ENCODE measurements at places on chromosomes 6 and 20.

DNA sequence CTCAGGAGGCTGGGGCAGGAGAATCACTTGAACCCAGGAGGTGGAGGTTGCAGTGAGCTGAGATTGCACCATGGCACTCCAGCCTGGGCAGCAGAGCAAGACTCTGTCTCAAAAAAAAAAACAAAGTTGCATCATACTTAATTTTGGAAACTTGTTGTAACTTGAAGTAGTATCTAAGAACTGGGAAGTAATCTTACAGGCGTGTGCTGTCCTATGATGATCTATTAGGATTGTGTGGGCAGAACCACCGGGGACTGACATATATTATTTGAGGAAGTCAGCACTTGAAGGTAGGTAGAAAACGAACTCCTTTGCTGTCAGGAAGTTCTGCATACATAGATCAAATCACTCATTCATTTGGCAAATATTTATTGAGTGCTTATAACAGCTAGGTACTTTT lies 188.5 kb downstream of the ZNF217 start:
- no peak for DNase-seq

DNA sequence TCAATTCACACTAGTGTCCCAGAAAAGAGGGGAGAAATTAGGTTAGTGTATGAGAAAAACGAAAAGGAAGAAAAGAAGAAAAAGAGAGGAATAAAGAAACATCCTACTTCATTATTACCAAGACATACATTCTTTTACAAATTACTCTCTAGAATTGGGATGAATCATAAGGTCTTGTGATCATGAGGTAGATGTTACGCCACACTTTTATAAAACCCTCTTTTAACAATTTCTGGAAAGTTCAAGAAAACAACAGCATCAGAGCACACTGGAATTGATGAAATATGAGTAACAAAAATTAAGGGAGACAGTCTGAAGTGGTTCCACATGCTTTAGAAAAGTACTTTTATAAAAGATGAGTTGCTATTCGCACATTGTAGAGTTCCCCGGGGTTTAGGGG lies 32.6 kb upstream of the NRSN1 start:
- no peak for DNase-seq

DNA sequence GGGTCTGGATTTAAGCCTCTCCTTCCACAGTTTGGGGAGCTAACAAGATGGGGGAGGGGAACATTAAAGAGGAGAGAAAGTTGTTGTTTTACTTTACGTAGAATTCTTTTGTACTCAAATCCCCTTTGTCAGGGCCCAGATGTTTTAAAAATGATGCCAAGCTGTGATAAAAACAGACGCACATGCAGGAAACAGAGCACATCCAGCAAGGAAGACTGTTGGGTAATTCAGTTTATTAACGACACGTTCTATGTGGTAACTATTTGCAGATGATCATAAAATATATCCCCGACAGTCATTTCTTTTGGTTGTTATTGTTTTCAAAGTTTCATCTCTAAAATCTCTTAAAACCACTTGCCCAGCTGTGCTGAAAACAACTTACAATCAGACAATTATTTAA lies 307.0 kb upstream of the PRDM1 start:
- DNase-seq, result no peak

GRCh38 chr6:81237226-81237625 lies 515.3 kb downstream of the TENT5A start:
- no peak for DNase-seq

- no peak for DNase-seq
Measured at GRCh38 chr6:130794010-130794697, 33.1 kb upstream of the SMLR1 start.

GRCh38 chr6:105364243-105364642 lies 38.6 kb downstream of the PREP start:
- DNase-seq, result no peak

DNA sequence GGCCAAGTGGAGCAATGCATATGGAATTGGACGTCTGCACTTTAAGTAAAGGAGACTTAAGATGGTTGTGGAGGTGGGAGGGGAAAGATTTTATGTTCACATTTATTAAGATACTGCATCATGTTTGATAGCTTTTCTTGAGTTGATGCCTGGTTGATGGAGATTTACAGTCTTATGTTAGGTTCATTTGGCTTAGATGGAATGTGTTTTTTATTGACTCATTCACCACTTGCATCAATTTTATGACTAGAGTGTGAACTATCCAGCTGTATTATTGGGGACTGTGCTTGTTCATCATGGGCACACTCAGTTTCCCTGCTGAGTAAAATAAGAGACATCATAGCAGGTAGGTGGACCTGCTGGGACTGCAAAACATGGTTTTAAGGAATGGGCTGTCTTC lies 91.2 kb upstream of the SCP2D1 start:
- DNase-seq, result no peak

- no peak for DNase-seq
Measured at GRCh38 chr6:147437615-147438014, 70.9 kb upstream of the SAMD5 start.

DNA sequence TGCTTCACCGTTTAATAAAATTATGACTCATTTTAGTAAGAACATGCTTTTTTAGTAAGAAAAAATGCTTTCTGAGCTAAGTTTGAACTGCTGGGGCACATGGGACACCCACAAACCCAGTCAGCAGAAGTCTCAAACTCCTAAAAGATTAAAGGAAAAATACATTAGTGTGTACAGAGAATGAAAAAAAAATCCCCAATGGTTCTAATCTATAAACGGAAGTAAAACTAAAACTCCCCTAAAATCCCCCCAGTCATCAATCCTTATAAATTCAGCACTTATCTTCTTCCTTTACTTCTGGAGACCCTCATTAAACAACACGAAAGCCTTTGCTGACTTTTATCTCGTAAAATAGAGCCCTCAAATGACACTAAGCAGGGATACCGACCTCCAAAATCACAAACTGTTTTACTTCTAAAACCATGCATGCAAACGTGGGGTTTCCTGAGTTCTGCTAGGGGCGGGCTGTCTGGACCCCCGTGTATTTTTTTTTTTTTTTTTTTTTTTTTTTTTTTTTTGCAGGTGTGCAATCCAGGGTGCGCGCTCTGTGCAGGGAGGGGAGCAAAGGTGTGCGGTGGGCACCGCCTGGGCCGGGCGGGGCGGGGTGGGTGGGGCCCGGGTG lies 1.1 kb upstream of the MYB start:
- DNase-seq, result no peak

GRCh38 chr6:18240230-18240629 lies 24.1 kb downstream of the DEK start:
- DNase-seq, result no peak

DNA sequence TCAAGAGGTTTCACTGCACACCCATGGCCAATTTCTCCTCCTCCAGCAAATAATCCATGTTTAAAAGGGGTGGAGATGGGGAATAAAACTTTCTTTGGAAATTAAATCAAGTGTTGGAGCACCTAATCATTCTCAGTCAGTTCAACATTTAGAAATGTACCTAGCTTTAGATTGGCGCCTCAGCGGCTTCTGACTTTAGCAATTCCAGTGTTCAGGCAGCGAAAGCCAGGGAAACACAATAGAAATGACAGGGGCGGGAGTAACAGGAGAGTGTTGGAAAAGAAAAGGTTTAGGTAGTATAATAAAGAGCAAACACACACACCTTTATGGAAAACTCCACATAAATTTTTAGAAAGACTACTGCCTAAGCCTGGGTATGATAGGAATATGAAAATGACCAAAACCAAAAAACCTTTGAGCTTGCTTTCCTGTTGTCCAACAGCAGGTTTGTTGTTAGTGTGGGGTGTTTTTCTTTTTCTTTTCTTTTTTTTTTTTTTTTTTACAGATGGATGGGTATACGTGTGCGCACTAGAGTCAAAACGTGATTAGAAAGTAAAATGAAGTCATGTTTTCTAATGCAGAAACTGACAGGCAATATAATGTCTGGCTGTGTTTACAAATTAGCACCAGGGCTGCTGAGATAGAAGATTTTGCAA lies 7.7 kb downstream of the TFAP2A start:
- no peak for DNase-seq

DNA sequence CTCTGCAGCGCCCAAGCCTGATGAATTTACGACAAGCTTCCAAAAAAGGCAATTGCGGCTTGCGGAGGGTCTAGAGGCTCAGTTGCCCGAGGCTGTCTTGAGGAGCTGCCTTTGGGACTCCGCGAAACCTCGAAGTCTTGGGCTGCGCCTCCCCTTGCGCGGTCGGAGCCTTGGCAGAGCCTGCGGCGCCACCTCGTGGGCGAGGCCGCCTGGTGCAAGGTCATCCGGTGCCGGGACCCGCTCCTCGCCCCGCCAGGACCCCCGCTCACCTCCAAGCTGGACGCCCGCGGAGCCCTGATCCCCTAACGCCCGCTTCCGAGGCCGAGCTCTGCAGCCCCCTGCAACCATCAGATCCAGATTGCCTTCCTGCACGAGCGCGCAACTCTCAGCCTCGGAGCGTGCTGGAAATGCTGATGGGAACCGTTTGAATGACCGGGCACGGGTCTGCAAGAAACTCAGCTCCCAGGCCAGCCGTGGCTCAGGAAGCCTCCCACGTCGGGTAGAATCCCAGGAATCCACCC lies 14.9 kb upstream of the FAM210B start:
- no peak for DNase-seq

DNA sequence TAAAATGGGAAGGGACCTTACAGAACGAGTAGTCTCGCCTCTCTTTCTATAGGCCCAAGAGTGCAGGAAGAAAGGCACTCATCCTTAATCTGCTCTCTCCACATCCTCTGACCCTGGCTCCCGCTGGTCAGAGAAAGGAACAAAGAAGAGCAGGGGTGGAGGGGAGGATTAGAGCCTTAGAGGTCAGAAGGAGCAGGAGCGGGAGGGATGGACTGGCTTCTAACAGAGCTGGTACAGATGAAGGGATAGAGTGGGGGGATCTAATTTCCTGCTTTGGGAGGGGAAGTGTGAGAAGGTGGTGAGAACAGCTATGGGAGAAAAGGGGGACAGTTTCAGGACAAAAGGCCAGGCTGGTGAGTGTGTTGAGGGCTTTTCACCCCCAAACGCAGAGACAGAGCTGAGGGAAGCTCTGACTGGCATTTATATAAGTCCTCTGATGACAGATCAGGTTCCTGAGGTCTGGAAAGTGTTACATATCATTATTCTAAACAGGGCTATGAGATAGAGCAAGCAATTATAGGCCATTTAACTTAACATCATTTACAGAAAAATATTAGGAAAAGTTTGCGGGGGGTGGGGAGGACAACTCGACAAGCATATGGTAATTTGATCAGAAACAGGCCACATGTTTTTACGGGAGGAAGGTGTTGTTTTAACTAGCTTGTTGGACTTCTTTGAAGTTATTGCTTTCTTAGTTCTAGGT lies 111.1 kb downstream of the FOXC1 start:
- DNase-seq, result no peak

GRCh38 chr20:16407251-16408067 lies 165.8 kb downstream of the KIF16B start:
- no peak for DNase-seq

- no peak for DNase-seq
Measured at GRCh38 chr6:145175470-145175869, 559.9 kb downstream of the EPM2A start.

DNA sequence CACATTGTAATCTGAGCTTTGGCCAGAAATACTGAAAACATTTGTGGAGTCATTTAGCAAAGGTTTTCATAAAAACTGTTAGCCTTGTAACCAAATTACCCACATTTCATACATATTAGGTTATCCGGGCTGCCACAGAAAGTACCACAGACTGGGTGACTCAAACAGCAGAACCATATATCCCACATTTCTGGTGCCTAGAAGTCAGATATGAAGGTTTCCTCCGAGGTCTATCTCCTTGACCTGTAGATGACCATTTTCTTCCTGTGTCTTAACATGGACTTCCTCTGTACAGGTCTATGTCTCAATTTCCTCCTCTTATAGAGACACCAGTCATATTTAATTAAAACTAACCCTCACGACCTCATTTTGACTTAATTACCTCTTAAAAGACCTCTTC lies 49.5 kb upstream of the SMIM28 start:
- no peak for DNase-seq

GRCh38 chr6:158649289-158650143 lies at the start of gene SYTL3:
Gene SYTL3, plus strand, starts transcription at chr6:158650054. Its CDS starts 13,215 bp downstream, at chr6:158663269.
- DNase-seq, result no peak

DNA sequence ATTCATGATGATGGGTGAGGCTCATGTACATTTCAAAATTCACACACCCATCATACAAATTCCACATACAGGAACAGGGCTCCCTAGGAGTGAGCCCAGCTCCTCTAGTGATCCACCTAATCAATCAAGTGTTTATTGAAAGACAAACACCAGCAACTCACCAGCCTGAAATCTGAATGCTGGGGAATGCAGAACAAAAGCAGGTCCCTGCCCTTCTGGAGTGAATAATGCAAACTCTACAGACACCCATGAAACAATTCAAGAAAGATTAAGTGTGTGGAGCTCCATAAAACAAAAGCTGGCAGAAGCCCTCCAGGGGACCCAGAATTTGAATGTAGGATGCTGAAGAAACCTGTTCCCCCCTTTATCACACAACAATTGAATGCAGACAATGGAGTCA lies 396.7 kb upstream of the JARID2 start:
- no peak for DNase-seq

DNA sequence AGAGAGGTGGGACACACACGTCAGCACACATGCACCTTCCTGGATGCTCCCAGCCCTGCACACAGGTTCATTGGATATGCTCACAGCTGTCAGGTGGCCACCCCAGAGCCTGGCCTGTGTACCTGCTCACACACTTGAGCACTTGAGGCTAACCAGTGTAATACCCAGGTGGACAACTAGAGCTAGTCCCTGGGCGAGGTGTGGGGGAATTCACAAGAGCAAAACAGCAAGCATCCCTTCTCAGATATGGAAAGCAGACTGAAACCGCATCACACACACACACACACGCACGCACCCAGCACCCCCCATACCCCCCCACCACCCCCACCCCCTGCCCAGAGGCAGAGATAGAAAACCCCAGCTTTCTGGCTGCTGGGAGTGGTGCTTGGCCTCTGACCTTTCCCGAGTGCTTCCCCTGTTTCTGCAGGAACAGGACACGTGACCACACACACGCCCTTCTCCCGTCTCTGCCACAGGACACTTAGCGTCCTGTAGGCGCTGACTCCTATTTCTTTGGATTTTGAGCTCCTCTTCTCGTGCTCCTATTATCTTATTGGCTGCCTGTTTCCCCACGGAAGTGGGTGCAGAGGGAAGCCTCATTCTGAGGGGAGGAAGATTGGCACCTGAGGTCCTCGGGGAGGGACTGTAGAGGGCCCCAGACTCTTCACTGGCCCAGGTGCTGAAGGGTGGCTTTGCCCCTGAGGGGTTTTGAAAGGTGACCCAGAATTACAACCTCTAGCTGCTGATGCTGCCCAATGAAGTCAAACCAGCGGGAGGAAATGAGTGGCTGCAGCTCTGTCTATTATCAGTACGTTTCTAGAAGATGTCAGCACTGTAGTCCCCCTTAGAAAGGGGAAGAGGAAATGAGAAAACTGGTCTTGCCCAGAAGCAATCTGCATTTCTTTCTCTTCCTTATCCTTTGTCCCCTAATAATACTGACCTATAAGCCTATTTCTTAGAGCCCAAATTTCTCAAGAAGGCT lies 65.8 kb downstream of the SYTL3 start:
- DNase-seq, result no peak

DNA sequence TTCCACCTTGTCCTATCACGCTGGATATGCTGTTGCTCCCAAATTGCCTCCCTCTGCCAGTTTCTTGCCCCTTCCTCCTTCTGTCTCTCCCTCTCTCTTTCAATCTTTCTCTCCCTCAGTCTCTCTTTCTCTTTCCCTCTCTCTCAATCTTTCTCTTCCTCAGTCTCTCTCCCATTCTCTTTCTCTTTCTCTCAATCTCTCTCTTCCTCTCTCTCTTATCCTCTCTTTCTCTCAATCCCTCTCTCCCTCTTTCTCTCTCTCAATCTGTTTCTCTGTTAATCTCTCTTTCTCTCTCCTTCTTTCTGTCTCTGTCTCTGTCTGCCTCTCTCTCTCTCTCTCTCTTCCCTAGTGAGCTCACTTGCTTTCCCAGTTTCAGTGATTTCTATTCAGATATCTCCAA lies 245.8 kb downstream of the ESR1 start:
- DNase-seq, result no peak
